ENCODE measurements at places on chromosomes 13 and 19.

DNA sequence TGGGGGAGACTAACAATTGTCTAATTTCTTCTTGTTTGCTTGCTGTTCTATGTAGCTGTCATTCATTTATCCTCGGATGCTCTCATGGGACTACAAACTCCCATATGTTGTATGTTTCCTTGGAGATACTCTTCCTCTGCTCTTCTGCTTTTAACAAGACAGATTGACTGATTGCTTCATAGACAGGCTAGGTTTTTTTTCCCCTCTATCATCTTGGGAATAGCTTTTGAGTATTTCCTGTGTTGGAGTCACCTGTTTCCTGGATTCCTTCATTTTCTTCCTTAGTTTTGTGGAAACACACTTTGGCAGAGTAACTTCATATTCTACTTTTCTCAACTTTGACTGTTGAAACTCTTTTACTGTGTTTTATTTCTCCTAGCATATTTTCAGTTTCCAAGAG, 27.6 kb downstream of the EDNRB start:
- no peak for DNase-seq

- DNase-seq: no peak
Observed at GRCh38 chr13:44833139-44833538, 156.1 kb downstream of the NUFIP1 start.

GRCh38 chr19:597406-598315, 8.0 kb downstream of the HCN2 start:
- DNase-seq: no peak

DNA sequence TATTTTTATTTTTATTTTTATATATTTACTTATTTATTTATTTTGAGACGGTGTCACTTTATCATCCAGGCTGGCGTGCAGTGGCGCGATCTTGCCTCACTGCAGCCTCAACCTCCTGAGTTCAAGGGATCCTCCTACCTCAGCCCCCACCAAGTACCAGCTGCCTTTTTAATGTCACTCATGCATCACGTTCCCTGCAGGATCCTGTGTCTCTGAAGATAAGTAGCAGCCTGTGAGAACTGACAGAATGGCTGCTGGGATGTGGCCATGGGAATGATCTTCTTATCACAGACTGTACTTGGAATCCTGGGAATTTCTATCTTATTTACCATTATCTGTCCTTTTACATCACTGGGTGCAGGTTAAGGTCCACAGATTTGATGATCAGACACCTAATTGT, 9.2 kb upstream of the ZNF761 start:
- no peak for DNase-seq

- no peak for DNase-seq
Observed at GRCh38 chr19:32189956-32190706, 155.3 kb upstream of the ZNF507 start.

GRCh38 chr19:15631817-15632216, 8.9 kb upstream of the CYP4F3 start:
- DNase-seq: peak; percentile 62

DNA sequence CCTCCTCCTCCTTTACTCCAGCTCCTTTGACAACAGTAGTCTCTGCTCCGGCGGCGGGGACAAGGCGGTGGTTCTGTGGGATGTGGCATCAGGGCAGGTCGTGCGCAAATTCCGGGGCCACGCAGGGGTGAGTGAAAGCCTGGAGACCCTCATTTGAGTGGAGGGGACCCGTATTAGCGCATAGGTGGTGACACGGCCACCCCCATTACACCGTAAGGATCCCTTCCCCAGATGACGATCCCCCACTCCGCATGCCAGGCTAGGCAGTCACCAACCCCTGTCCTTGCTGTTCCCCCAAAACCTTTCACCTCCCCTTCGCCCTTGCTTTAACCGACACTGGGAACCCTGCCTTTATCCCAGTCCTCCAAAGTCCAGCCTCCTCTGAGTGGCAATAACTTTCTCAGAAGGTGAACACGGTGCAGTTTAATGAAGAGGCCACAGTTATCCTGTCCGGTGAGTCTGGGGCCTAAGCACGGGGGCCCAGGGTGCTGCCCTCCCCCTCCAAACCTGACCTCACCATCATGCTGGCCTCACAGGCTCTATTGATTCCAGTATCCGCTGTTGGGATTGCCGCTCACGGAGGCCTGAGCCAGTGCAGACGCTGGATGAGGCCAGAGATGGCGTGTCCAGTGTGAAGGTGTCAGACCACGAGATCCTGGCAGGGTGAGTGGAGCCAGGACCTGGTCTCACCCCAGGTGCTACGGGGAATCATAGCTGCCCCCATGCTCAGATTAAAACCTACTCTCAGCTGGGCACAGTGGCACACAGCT, 3.7 kb downstream of the WDR83 start:
- DNase-seq: no peak

DNA sequence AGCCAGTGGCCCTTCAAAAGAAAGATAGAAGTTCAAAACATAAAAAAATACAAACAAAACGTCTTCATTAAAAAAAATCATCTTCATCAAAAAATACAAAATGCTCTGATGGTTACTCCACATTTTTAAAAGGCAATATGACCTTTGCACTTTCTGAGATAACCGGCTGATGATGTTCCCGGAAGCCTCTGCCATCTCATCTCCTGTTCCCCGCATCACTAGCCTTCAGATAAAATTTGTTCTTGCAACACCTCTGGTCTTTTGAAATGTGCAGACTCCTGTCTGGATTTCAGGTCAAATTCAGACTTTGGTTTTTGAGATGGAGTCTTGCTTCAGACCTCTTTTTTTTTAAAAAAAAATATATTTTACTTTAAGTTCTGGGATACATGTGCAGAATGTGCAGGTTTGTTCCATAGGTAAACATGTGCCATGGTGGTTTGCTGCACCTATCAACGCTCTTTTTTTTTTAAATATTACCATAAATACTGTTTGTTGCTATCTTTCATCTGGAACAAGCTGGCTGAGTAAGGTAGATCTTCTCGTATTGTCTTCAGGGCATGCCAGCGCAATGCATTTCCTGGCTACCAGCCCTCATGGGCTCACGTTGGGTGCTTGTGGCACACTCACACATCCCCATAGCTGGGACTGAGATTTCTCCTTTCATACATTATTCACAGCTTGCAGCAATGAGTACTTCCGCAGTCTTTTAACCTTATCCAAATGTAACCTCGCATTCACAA, 418.9 kb upstream of the ARGLU1 start:
- no peak for DNase-seq

DNA sequence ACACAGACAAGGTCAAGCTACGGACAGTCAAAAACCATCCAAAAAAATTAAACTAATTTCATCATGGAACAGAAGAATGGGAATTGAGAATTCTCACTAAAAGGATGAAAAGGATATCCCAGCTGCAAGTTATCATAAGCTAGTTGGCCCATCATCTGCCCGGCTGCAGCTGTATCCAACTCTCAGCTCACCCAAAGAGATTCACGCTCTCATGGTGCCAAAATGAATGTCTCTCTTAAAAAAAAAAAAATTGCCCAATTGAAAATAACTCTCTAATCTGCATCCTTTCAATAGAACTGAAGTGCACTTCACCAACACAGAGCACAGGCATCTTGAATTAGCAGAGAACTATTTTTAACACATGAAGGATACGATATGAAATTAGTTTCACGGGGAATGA, 20.0 kb downstream of the ENOX1 start:
- DNase-seq: no peak

- no peak for DNase-seq
Observed at GRCh38 chr13:50912851-50913250, 3.3 kb downstream of the RNASEH2B start.

DNA sequence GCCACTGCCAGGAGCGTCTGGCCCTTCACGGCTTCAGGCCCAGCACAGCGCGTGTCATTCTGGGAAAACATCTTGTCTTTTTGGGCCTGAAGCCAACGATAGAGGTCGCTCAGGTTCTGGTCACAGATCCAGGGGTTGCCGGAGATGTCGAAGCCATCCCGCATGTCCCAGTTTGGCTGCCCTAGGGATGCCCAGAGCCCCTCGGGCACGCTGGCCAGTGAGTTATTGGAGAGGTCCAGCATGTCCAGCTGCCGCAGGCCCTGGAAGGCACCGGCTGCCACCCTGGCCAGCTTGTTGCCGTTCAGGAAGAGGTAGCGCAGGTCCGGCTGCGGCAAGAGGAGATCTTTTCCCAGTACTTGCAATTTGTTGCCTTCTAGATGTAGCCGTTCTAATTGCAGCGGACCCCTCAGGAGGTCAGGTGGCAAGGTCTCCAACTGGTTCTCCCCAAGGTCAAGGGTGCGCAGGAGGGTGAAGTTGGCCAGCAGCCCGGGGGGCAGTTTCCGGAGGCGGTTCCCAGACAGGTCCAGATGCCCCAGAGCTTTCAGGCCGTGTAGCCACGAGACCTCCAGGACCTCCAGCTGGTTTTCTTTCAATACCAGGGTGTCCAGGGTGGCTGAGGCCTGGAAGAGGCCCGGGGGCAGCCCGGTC, 1.8 kb downstream of the LRG1 start:
- no peak for DNase-seq

- DNase-seq: no peak
Observed at GRCh38 chr19:42323852-42324654, 1.4 kb upstream of the MEGF8 start.

- no peak for DNase-seq
Observed at GRCh38 chr19:49923055-49924003, 5.7 kb upstream of the ATF5 start.

DNA sequence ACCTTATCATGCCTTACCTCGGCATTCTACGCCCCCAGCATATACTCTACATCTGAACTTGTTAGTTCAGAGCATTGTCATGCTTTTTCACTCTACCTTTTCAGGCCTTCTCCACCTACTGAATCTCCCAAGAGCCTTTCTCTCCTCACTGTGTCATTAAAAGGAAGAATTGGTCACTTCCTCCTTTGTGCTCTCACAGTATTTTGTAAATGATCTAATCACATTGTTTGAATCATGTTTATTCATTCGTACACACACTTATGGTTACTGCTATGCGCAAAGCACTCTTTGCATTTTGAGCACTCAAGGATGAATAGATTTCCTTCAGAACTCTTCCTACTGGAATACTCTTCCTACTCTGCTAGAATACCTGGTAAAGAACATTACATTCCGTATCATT, 15.8 kb upstream of the ELF1 start:
- DNase-seq: no peak

GRCh38 chr13:27177852-27178251, 6.2 kb upstream of the USP12 start:
- DNase-seq: no peak

GRCh38 chr13:30615866-30616541, 1.7 kb upstream of the USPL1 start:
- no peak for DNase-seq

DNA sequence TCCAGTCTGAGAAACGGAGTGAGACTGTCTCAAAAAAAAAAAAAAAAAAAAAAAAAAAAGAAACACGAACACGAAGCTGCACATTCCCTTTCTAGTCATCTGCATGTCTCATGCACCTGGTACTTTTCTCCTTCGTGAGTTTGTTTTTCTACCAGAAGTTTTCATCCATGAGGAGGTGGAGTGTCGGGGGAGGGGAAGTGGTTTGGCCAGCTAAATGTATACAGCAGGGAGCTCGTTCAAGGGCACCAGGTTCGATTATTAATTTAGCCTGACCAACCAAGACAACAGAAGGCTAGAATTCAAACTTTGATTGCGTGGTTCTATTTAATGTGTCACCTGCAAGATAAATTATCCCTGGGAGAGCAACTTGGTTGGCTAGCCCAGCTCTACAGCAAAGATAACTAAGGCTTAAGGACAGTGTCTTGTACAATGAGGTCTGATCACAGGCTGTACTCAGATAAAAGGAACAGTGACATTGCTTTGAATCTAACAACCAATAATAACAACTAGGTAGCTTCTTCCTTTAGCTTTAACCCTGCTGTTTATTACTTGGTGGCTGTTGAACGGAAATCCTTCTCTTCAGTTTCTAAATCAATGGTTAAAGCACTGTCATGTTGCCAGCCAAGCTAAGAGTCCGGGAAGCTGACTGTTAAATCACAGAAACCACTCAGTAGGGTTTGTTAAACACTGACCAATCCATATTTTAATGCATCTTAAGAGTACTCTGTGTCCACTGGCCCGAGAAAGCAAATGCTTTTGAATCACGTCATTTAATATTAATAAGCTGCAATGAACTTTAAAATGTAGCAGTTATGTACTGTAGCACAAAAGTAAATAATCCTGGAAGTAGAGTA, 98.4 kb upstream of the STARD13 start:
- DNase-seq: no peak

- no peak for DNase-seq
Observed at GRCh38 chr19:4185413-4186086, 3.1 kb downstream of the ANKRD24 start.

DNA sequence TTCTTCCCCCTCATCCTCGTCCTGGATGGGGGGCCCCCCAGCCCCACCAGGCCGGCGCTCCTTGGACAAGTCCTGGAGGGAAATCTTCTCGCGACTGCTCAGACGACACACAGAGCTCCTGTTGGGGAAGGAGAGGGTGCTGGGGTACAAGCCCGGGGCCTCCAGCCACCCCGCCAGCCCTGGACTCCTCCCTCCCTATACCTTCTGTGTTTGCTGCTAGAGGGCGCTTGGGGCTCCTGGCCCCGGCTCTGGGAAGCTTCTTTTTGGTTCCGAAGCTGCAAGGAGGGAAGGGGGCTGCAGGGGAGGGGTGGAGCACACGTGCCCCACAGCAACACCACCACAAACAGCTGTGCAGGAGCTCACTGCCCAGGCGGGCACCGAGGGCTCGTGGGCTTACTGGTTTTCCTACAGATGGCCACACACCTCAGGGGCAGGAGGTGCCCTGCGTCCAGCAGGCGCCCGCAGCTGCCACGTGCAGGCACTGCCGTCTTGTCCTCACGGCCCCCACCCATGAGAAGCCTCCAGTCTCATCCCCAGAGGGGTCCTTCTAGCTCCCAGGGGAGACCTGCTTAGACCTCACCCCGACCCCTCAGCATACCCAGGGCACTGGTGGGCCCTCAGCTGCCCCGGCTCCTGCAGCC, 20.5 kb downstream of the EPS8L1 start:
- DNase-seq: no peak

DNA sequence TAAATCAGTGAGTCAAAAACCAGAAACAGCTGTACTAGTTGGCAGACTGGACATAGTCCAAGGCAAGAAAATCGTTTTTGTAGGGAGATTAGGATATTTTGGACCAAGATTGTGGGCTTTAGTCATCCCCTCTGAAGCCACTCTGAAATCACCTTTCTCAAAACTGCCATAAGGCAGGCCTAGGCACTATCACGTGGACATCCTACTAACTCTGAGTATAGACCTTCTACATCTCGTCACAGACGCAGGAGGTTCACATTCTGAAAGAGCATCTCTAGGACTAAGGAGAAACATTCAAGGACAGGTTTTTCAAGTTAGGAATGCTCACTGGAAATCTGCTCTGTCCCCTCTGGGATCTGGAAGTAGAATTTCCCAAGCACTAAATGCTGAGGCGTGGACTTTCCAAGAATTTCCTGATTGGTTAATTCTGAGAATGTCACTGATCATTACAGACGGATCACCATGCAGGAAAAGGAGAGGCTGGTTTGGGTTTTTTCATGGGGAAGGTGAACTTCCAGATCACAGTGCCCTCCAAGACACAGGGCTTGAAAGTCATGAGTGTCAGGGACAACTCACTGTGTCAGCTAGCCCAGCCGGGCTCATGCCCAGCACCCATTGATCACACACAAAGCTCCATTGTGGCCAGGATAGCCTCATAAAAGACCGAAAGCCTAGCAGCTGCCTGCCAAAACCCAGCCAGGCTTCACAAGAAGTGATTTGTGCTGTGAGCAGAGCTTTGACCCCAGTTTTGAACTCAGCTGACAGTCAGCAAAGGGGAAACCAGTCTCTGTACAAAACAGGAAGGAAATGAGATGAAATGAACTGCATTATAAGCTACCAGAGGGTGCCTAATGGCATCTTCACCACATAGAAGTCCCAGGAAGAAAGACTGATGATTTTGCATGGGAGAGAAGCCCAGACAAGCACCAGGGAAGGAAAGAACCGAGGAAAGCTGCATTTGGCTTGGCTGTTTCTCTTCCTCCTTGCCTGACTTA, 2.7 kb upstream of the RUBCNL start:
- no peak for DNase-seq
